ENCODE measurements at places on chromosomes 3 and 15.

DNA sequence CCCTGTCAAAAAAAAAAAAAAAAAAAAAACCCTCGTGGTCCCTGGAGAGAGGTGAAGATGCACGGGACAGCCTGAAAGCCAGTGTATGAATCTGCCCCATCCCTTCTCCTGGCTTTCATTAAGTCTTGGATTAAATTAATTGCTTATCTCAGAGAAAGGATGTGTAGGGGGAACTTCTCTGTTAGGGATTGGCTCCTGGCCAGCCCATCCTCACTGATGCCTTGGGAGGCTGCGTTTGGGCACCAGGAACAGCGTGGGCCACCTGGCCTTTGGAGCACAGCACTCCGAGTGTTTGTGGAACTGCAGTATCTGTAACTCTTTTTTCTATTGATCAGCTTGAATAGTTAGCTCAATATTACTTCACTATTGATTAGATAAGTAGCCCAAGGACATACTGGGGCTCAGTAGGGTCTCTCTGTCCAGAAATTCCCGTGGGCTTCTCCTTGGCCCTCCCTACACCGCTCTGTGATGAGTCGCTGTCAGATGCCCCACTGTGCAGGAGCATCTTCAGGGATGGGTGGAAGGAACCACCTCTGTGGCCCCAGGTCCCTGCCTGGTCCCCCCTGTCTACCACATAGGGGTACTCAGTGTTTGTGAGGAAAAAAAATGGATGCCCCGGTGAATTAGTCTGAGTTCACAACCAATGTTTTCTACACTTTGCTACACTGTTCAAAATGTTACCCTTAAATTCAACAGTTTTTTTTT, 2.0 kb downstream of the PXYLP1 start:
- no peak for DNase-seq

DNA sequence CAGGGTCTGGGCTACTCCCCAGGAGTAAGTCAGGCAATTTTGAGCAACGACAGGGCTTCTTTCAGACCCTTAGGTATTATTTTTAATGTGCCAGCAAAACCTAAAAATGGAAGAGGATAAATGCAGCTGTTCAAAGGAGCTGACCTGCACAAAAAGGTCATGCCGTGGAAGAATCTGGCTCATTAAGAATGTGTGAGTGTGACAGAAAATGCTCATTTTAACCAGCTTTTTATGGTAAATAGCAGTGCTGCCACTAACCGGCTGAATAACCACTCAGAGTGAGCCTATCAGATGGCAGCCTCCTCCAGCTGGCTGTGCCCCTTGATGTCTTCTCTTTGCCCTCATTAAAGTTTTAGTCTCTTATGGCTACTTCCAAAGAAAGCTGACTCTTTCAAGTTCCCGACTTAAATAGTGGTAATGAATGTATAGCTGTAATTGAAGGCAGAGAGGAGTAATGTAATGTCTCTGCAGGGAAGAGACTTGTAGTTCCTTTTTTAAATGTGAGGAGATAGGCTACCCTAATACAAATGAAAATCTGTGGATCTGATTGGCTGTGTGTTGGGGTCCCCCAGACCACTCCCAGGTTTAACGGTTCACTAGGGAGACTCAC, 9.5 kb upstream of the FSTL1 start:
- no peak for DNase-seq

DNA sequence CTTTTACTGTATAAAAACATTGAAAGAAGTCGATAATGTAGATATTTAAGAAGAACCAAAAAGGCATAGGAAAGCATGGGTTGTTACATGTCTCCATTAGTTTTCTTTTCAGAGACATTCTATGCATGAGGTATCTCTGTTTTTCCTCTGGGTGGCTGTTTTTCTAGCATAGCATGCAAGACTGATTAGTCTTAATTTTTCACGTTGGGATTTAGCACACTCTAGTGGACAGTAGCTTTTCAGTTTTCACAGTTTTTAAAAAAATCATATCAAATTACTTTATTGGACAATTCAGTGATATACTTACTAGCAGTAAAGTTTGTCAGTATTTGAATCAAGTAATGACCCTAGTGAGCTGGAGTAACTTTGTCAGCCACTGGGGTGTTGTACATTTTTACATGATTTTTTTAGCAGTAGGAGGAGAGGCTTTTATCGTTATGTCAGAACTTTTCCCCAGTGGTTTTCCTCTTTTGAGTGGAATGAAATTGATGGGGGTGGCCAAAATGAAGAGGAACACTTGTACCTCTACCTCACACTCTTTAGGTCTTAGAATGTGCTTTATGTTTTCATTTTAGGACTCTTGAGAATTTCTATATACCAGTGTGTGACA, 57.2 kb downstream of the SEC22A start:
- DNase-seq, result no peak

DNA sequence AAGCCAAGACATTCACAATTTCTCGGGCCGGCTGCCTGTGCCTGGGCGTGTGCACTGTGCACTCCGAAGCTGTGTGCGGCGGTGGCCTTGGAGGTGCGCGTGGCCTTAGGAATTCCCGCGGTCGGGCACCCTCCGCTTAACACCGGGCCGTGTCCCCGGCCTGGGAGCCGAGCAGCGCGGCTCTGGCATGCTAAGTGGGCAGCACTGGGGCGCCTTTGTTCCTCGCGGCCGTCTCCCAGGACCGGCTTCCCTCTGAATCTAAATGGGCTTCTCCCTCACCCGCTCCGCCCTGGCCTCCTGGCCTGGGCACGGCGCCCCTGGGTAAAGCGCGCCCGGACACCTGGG, 498 bp upstream of the ARNT2 start:
- no peak for DNase-seq

GRCh38 chr15:99571299-99571698, 5.5 kb downstream of the MEF2A start:
- DNase-seq, result no peak
